Activated naive CD8-positive, alpha-beta T cell treated with anti-CD3 and anti-CD28 coated beads, Interleukin-2, amount 10 ng/mL, durations not matched to agents 7 days and 5 days (primary cell): ENCODE measurements at places on chromosomes 5 and 9. TPM values are rescaled to one million over a fixed set of nuclear protein-coding genes. Genes with fewer than 3 reads are reported as not detected.

FLT4 gene
- total RNA-seq: 13.2 TPM

NAA35 gene
- 24.1 TPM for total RNA-seq

RASGRF2 gene
- total RNA-seq: 19.3 TPM

OR5C1 gene
- not detected for total RNA-seq

TSSK1B gene
- total RNA-seq: not detected

DNA sequence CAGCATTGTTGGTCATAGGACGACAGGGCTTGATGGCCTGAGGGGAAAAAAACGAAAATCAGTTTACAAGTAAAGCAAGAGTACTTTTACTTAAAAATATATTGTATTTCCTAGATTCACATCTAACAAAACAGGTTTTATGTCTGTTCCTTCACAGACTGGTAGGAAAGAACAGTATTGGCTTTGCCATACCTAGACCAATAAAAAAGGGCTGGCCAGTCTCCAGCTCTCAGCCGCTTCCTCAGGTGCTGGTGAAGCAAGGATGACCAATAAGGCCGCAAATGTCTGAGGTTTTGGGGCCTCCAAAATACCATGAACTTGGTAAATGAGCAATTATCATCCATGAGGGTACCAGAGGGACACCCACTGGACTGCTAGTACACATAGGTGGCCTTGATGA lies 36.6 kb downstream of the DROSHA start:
- peaks cover 33% of the 10 kb centered on the region for H3K36me3 ChIP-seq
- H3K4me3 ChIP-seq: no peak overlapping the region
- H3K27ac ChIP-seq: no peak overlapping the region
- DNase-seq: no peak

- no peaks in the 10 kb centered on the region for H3K27me3 ChIP-seq
- H3K27ac ChIP-seq: no peak overlapping the region
- DNase-seq: no peak
- peaks cover 9% of the 10 kb centered on the region for H3K36me3 ChIP-seq
- H3K4me1 ChIP-seq: peaks cover under 1% of the 10 kb centered on the region
- H3K4me3 ChIP-seq: no peak overlapping the region
These were observed 26.5 kb downstream of the TRMO start for GRCh38 chr9:97895695-97896332.

GRCh38 chr5:63554191-63554590 lies 408.1 kb downstream of the HTR1A start:
- H3K4me1 ChIP-seq: no peaks in the 10 kb centered on the region
- H3K27me3 ChIP-seq: no peaks in the 10 kb centered on the region
- H3K4me3 ChIP-seq: no peak overlapping the region
- DNase-seq: no peak
- H3K27ac ChIP-seq: no peak overlapping the region
- no peaks in the 10 kb centered on the region for H3K36me3 ChIP-seq

GRCh38 chr5:178363501-178364325 lies 131.1 kb upstream of the PHYKPL start:
- DNase-seq: no peak
- peaks cover 5% of the 10 kb centered on the region for H3K4me1 ChIP-seq
- H3K27me3 ChIP-seq: no peaks in the 10 kb centered on the region

- H3K4me3 ChIP-seq: no peak overlapping the region
- H3K27ac ChIP-seq: no peak overlapping the region
- H3K27me3 ChIP-seq: peaks cover 2% of the 10 kb centered on the region
- DNase-seq: no peak
- no peaks in the 10 kb centered on the region for H3K36me3 ChIP-seq
These were observed 322.1 kb downstream of the ARHGEF28 start for GRCh38 chr5:73947906-73948640.

DNA sequence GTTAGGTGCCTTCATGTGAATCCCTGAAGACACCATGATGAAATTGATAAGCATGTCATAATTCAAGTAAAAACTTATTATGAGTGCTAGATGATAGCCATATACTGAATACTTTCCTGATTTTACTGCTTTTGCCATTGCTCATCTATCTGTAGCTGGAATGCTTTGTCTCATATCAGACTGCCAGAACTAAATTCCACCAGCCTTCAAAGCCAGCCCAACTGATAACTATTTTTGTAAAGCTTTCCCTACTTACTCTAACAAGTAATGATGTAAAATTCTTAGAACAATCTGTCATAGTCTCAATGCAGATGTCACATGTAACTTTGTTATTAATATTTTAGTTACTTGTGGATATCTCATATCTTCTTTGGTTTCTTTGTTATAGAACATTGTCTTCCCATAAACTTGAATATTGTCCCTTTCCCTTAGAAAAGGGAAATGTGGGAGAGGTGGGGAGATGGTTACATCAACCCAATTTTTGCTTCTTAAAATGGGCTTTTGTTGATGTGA lies 128.3 kb downstream of the ZCCHC7 start:
- no peak for DNase-seq
- H3K27me3 ChIP-seq: no peaks in the 10 kb centered on the region
- peaks cover 44% of the 10 kb centered on the region for H3K36me3 ChIP-seq
- H3K4me1 ChIP-seq: no peaks in the 10 kb centered on the region

DNA sequence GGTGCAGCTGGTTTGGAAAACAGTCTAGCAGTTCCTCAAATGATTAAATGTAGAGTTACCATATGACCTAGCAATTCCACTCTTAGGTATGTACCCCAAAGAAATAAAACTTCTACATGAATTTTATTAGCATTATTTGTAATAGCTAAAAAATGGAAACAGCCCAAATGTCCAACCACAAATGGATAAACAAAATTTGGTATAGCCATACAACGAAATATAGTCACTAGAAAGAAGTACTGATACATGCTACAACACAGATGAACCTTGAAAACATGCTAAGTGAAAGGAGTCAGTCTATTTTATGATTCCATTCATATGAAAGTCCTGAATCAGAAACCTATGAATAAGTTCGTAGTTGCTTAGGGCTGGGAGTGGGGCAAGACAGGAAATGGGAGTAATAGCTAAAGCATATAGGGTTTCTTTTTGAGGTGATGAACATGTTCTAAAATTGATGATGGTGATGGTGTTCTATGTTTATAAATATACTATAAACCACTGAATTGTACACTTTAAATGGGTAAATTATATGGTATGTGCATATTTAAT lies 6.3 kb downstream of the GDF9 start:
- H3K27me3 ChIP-seq: peaks cover 16% of the 10 kb centered on the region
- no peaks in the 10 kb centered on the region for H3K4me1 ChIP-seq
- no peak overlapping the region for H3K4me3 ChIP-seq
- DNase-seq: no peak
- no peaks in the 10 kb centered on the region for H3K36me3 ChIP-seq

- H3K4me3 ChIP-seq: no peak overlapping the region
- peaks cover 5% of the 10 kb centered on the region for H3K27me3 ChIP-seq
- no peaks in the 10 kb centered on the region for H3K4me1 ChIP-seq
These were observed 70.5 kb downstream of the ZNF618 start for GRCh38 chr9:113946496-113947115.

DNA sequence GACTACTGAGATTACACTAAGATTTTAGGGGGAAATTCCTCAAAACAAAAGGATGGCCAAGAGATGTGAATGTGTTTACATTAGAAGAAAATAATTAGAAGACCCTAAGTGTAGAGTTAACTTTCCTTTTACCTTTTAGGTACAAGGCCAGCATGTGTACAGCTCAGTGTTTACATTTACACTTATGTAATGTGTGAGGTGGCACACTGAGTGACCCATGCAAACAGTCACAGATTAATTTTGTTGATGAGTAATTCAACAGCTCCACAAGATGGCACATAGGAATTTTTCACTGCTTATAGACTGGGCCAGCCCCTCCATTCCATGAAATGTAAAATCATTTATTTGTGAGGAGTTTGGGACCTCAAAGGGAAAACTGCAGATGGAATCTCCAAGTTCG lies 90.1 kb upstream of the SLC12A2 start:
- H3K27me3 ChIP-seq: no peaks in the 10 kb centered on the region
- no peak overlapping the region for H3K4me3 ChIP-seq
- no peak for DNase-seq

GRCh38 chr5:123450640-123451039 lies 27.4 kb upstream of the CEP120 start:
- no peak overlapping the region for H3K4me3 ChIP-seq
- H3K36me3 ChIP-seq: no peaks in the 10 kb centered on the region
- H3K27me3 ChIP-seq: no peaks in the 10 kb centered on the region
- DNase-seq: no peak
- peaks cover 8% of the 10 kb centered on the region for H3K4me1 ChIP-seq

DNA sequence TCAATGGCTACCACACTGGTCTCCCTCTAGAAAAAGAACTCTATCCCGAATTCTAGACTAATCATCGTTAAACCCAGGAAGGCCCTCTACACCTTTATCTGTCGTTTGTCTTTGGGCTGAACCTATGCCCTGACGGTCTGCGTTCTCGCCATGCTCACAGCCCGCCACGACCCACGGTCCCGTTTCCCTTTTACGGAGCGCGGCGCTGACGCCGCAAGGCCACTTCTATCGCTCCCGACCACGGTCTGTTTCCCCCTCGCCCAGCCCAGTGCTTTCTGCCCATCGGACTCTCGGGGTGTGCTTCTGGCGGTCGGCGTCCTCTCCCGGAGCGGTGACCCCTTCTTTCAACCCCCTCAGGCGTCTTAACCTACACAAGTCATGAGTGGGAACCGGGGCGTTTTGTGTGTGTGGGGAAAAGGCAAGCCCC lies 974 bp downstream of the C9orf40 start:
- H3K27ac ChIP-seq: peak overlapping the region; percentile 94
- H3K4me1 ChIP-seq: peaks cover 27% of the 10 kb centered on the region
- H3K4me3 ChIP-seq: peak overlapping the region; percentile 96
- DNase-seq: peak; percentile 65
